ENCODE measurements at places on chromosomes 5 and 9.

DNA sequence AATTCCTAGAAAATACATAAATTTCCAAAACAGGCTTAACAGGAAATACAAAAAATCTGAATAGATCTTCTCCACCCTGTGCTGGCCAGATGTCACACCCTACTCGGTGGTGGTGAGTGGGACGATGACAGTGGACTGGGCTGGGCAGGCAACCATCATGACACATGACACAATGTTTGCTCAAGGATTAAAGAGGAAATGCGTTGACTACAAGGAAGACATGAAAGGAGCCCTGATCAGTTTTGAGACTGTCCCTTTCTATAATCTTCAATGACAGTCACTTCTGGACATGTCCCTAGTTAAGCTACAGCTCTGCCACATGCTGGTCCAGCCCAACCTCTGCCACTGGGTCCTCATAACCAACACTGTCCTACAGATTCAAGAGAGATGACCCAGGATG lies 99.8 kb downstream of the ZDHHC21 start:
- no peak for DNase-seq

DNA sequence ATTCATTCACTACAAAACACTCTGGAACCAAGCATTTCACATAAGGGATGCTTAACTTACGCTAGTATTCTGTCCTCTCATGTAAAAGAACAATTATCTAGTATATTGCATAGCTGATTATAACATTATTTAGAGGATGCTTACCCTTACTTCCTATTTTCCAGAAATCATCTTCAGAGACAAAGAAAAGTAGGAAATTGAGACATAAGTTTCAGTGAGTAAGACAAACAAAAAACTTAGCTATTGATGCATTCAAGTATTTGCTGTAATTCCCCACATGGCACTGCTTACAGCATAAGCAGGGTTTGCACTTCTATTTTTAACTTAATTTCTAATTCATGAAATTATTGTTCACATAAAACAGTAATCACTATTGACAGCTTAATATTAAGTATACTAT lies 104.8 kb upstream of the SREK1 start:
- no peak for DNase-seq

- no peak for DNase-seq
Measured at GRCh38 chr9:133463234-133463863, 3.6 kb downstream of the CACFD1 start.

GRCh38 chr9:88722753-88723152 lies 187.8 kb downstream of the NXNL2 start:
- DNase-seq, result no peak

- DNase-seq, result no peak
Measured at GRCh38 chr9:112059145-112059965, 115.7 kb downstream of the SUSD1 start.

DNA sequence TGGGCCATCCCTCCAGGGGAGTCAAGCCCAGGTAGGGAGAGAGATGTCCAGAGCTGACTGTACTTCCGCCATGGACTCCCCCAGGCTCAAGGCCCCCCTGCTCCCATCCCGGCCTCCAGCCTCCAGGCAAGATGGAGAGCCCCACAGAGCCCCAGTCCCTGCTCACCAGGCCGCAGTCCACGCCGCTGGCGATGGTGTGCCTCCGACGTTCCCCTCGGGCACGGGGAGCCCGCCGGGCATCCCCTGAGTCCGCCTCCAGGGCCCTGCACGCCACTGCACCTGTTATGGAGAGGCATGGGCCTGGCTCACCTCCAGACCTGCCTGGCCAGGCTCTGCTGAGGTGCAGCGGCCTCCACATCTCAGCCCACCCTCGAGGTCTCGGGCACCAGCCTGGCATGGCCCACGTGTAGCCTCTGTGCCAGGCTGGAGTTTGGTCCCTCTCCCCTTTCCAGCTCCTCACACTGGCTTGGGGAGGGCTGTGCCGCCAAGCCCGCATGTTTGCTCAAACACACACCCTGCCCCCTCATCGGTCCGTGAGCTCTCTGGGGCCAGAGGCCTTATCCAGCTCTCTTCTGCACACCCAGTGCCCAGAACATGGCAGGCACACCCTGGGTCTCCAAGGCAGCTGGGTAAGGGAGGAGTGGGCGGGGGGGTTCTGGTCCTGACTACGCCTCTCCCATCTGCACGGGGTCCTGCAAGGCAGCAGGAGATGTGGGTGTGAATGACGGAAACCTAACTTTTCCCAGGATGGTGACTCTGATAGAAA lies 4.1 kb downstream of the SAPCD2 start:
- no peak for DNase-seq

- no peak for DNase-seq
Measured at GRCh38 chr9:106304401-106304920, 558.5 kb upstream of the ZNF462 start.

DNA sequence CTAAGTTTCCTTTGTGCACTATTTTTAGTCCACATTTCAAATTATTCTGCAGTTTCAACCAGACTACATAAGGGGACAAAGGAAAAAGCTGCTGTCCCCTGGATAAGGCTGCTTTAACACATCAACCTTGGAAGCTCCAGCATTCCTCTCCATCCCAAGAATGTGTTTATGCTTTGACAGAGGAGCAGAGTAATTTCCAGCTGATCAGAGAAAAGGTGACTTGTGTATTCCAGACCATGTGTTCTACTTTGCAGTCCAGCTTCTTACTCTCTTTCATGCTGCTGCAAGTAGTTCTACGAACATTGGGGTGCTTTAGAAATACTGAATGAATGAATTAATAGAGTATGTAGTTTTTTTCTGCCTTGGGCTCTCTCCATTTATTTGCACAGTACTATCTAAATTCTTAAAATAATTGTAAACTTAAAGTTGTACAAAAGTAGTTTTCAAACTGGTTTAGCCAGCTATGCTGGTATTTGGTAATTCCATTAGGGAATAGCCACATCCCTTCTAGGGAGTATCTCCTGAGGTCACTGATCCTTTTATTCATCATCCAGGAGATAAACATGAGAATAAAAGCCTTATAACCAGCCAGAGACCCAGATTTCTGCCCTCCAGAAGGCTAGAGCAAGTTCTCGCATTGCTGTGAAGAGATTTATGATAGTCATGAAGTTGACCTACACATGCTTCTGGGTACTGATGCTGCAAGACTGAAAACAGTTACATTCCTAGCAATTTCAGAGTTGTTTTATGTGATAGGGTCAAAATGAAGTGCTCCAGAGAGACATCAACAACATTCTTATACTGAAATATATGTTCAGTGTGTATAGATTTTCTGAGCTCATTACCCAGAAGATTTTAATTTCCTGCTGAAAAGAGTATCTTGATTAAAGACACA lies 215.2 kb downstream of the COMMD10 start:
- no peak for DNase-seq

DNA sequence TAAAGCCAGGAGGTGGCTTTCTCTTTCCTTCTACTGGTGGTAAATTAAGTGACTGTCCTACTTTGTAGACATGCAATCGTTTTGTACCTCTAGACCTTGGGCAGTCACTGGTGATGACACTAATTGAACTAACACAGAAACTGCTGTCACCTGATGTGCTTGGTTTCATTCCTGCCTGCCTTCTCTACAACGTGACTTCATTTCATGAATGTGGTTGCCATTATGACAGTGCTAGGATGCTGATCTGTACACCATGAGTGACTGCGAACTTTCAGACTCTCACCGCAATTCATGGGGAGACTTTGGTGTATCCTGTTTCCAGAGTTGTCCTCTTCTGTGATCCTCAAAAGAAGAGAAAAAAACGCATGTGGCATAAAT lies 47.5 kb downstream of the UBE2QL1 start:
- no peak for DNase-seq

DNA sequence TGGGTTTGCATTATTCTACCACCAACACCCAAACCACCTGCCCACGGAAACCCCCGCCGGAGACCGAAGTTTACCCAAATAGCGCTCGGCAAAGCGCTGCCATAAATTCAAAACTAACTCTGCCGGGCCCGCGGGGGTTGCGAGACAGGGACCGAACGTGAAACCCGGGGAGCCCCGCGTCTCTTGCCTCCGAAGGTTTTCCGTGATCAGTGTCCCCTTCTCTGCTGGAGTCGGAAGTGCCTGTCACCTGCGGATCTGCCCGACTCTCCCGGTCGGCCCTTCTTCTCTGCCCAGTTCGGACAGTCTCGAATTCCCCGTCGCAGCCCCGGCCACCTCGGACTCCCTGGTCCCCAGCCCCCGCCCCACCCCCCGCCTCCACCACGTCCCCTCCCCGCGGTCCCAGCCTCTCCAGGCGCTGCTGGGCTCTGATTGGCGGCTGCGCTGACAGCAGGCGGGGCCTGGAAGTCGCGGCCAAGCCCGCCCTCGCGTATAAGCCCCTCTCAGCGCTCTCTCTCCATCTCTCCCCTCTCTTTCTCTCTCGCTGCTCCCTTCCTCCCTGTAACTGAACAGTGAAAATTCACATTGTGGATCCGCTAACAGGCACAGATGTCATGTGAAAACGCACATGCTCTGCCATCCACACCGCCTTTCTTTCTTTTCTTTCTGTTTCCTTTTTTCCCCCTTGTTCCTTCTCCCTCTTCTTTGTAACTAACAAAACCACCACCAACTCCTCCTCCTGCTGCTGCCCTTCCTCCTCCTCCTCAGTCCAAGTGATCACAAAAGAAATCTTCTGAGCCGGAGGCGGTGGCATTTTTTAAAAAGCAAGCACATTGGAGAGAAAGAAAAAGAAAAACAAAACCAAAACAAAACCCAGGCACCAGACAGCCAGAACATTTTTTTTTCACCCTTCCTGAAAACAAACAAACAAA lies at the start of gene RORB:
TSS of gene RORB (plus strand) at position 517 of the 929 bp plus-strand sequence. CDS start 642 bp downstream, outside the sequence.
- DNase-seq, result no peak

DNA sequence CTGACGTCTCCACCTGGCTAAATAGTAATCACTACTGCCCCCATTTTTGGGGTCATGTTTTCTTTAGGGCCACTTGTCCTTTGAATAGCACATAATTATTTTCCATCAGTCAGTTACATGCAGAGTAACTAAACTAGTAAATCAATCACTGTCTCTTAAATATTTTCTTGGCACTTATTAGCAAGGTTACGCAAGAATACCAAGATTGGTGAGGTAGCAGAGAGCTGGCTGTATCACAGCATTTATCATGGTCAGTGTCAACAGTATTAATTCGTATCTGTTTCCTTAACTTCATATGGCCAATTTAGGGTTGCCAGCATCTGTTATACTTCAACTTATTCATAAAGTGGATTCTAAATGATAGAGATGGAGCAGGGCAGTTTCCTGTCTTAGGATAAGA lies 346.8 kb upstream of the FAM174A start:
- no peak for DNase-seq

- DNase-seq, result no peak
Measured at GRCh38 chr5:124783794-124784193, 37.4 kb upstream of the ZNF608 start.

- DNase-seq, result no peak
Measured at GRCh38 chr9:4137234-4137633, 162.6 kb downstream of the GLIS3 start.

DNA sequence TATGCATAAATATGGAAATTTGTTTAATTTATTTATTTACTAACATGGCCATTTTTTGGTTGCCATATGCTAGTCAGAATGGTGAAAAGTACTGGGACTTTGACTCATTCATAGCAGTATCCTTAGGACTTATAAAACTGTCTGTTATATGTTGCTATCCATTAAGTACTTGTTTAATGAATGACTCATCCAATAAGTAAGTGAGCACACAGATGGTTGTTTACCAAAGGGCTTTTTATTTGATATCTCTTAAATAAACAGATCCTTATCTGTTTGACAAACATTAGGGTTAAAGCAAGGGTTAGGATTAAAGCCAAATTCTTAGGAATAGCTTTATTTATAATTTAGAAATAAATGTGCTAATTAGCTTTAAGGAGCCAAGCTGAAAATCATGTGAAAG lies 183.4 kb downstream of the FBXO4 start:
- DNase-seq, result no peak

DNA sequence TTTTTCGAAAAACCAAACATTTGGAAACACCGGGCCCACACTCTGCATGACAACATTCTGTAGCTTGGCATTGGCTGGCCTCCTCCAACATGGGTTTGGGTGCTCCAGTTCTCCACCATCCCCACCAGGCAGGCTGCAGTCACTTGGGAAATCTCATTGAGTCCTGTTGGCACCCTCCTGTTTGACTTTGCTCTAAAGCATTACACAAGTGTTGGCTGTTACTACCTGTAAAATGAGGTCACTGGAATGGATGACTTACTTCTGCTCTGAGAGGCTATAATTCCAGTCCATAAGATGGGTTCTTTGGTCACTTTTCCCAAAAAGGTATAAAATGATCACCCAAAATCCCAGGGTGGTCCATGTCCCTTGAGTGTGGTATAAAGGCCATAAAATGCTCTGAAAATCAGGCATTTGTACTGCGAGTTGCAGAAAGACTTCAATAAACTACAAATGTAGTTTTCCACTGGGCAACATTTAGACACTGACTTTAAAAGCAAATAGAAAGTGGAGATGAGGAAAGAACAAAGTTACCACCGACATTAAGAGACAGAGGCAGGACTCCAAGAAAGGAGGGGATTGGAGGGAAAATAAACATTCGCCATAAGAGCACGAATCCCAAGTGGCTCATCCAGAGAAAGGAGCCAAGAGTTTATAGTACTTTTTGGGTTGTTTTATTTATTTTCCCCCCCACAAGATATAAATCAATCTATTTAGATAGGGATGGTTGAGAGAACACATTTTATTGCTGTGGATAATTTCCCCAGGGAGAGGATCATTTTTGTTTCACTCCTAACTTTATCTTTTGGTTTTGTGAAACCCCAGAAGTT lies 295.1 kb downstream of the TLE1 start:
- DNase-seq, result no peak

GRCh38 chr5:51225789-51226742 lies 157.2 kb upstream of the ISL1 start:
- no peak for DNase-seq

- DNase-seq, result no peak
Measured at GRCh38 chr5:118580949-118581348, 407.4 kb downstream of the DTWD2 start.

DNA sequence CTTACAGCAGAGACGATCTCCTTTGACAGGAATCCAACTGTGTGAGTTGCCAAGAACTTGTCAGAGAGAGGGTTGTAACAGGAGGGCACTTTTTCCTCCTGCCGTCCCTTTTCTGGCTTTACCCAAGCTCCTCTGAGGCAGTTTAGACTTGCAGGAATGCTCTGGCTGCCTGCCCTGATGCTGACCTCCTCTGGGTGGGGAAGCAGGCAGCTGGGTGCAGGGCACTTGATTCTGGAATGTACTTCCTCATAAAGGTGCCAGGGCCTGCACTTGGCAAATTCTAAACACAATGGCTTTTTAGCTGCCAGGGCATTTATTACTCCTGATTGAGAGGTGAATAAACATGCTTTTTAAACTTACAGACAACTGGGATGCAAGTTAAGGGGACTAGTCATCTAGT lies 190.4 kb downstream of the EPB41L4A start:
- DNase-seq, result no peak

Measured in activated CD4-positive, alpha-beta T cell treated with anti-CD3 and anti-CD28 coated beads, Interleukin-2, amount 50 U/mL, for 1 hour (primary cell).